Activated CD4-positive, CD25-positive, alpha-beta regulatory T cell treated with anti-CD3 and anti-CD28 coated beads, Interleukin-2, amount 50 U/mL, for 72 hours (primary cell): ENCODE measurements at places on chromosomes 2 and 18.

- no peak for DNase-seq
These were observed 2.3 kb downstream of the SLC3A1 start for GRCh38 chr2:44277541-44277940.

- no peak for DNase-seq
These were observed 27.3 kb upstream of the NTSR2 start for GRCh38 chr2:11697103-11697871.

DNA sequence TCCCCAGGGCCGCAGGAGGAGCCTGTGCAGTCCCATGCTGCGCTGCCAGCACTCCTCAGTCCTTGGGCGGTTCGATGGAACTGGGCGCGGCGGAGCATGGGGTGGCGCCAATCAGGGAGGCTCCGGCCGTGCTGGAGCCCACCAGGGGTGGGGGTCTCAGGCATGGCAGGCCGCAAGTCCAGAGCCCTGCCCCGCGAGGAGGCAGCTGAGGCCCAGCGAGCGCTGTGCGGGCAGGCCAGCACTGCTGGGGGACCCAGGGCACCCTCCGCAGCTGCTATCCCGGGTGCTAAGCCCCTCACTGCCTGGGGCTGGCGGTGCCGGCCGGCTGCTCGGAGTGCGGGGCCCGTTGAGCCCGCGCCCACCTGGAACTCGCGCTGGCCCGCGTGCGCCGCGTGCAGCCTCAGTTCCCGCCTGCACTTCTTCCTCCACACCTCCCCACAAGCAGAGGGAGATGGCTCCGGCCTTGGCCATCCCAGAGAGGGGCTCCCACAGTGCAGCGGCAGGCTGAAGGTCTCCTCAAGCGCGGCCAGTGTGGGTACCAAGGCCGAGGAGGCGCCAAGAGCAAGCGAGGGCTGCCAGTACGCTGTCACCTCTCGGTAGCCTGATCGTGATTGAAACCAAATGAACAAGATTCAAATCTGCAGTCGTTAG is 22.8 kb upstream of the GALM start:
- no peak for DNase-seq

DNA sequence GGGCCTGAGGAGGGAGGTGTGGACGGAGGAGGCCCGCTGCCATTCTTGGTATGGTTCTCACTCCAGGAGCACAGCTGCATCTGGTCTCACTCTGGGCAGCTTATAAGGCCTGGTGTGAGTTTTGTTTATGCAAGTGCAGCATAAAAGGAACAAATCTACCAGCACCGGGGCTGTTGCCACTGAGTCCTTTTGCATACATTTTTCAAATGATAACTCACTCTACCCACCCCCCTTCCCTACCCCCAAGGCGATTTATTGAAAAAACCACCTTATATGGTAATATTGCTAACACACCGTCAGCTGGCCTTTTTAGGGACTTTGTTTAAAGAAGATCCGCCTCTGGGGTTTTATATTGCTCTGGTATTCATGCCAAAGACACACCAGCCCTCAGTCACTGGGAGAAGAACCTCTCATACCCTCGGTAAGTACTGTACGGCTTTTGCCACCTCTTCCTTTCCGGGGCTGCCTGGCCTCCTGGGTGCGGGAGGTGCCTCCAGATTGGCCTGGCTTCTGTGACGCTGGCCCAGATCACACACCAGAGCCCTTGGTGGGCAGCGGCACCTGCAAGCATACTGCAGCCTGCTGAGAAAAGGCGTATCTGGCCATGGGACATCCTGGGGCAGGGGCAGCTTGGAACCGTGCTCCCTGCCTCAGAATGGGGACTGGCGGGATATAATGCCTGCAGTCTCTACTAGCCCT is at the start of gene ACTG2:
TSS of gene ACTG2 (plus strand) at position 378 of the 699 bp plus-strand sequence. CDS start 8,304 bp downstream, outside the sequence.
- DNase-seq = no peak
